Stimulated activated CD4-positive, alpha-beta T cell treated with anti-CD3 and anti-CD28 coated beads, Interleukin-1b, Interleukin-23, amount 100 ng/mL, for 48 hours (primary cell): ENCODE measurements at places on chromosomes 2 and 18.

GRCh38 chr2:29212009-29212408 is 96.8 kb downstream of the CLIP4 start:
- DNase-seq, result no peak

GRCh38 chr18:25494888-25495287 is 142.9 kb upstream of the ZNF521 start:
- DNase-seq, result no peak

- DNase-seq, result no peak
These were observed 71.7 kb downstream of the POLR1A start for GRCh38 chr2:86033751-86034692.

GRCh38 chr18:57469884-57470283 is 34.7 kb downstream of the ONECUT2 start:
- DNase-seq, result no peak

- DNase-seq, result peak; percentile 74
These were observed 166.4 kb downstream of the PDE11A start for GRCh38 chr2:177906041-177906718.

GRCh38 chr2:217016796-217017419 is 157.0 kb upstream of the TNP1 start:
- no peak for DNase-seq

GRCh38 chr2:15050483-15050882 is 418.0 kb downstream of the LRATD1 start:
- DNase-seq, result no peak

- DNase-seq, result no peak
These were observed 17.3 kb downstream of the PDCD1 start for GRCh38 chr2:241841181-241842066.

DNA sequence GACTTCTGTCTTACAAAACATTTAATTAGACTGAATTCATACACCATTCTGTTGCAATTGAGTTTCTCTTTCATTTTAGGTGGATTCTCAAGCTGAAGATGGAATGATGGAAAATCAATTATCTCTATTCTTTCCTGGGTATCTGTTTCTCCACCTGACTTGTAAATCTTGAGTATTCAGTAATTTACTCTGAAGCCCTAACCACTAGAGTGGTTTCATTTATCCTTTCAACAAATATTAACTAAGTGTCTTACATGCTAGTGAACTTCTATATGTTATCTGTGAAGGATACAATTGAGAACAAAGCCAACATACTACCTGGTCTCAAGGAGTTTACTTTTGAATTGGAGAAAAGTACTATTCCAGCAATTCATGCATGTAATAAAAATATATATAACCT is 94.1 kb upstream of the ZNF804A start:
- DNase-seq, result no peak

DNA sequence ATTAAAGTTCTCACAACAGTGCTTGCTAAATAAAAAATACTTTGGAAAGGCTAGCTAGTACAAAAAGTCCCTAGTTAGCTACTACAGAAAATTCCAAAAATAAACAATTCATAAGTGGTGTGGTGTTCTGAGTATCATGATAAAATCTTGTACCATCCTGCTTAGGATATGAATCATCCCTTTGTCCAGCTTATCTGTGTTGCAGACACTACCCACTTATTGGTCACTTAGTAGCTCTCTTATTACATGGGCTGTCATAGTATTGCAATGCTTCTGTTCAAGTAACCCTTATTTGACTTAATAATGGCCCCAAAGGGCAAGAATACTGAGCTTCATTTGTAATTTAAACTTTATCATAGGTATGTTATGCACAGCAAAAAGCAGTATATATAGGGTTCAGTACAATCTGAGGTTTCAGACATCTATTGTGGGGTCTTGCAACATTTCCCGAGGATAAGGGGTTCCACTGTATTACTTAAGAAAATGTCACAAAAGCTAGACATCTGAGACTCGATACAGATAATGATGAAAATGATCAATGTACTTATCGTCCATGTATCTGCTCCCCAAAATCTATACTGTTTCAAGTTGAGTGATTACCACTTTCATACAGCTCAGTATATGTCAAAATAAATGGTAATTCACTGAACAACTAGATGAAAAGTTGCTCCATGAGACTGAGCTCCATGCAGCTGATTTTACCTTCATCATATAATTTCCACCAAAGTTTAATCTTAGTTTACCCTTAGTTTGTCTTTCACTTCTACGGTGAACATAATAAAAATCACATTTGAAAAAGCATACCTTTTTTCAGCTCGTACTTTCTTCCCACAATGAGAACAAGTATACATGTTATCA is 93.8 kb downstream of the C2orf74 start:
- no peak for DNase-seq

GRCh38 chr2:173590276-173590861 is 235.7 kb downstream of the CDCA7 start:
- DNase-seq, result no peak

DNA sequence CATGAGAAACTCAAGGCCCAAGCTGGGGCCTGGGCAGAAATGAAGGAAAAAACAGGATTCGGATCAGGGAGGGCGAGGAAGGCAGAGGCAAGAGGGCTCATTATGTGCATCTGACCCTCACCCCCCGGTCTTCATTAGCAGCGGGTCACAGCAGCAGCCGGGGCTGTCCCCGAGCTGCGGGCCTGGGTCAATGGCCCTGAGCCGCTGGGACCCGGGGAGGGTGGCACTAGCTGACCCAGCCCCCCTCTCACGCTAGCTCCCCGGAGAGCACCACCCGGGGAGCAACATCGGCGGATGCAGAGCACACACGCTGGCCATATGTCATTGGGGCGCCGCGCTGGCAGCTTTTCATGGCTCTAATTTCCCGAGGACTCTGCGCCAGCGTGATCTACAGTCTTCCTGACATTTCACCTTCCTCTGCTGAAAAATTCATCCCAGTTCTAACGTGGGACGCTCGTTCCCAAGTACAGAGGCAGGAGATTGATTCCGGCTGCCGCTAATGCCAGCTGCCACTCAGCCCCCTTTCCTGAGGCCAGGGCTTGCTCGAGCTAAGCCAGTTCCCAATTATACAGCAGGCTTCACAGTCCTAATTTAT is 63.7 kb downstream of the EIPR1 start:
- no peak for DNase-seq

GRCh38 chr2:9310377-9310776 is 103.8 kb downstream of the ASAP2 start:
- DNase-seq, result no peak

DNA sequence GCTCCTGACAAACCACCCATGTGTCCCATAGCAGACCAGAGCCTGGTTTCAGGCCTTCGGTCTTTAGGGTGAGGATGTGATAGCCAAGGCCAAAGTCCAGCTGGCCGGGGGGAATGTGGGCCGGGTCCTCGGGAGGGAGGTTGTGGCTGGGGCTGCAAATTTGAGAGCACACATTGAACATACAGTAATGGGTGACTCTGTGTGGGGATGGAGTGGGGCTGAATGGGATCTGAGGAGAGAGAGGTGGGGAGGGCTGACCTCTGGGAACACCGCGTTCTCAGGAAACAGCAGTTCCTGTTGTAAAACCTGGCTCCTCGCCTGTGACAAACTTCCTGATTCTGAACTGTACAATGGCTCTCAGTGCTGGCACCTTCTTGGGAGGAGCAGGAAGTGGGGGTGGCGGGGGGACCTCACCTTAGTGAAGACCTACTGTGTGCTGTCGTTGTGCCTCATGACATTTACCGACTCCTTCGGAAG is 48.8 kb downstream of the MCFD2 start:
- DNase-seq, result no peak

GRCh38 chr18:498931-499775 is 1.3 kb downstream of the COLEC12 start:
- no peak for DNase-seq

GRCh38 chr2:233448220-233448559 is 93.9 kb downstream of the DGKD start:
- no peak for DNase-seq

GRCh38 chr2:211014376-211014775 is 458.0 kb downstream of the CPS1 start:
- no peak for DNase-seq

DNA sequence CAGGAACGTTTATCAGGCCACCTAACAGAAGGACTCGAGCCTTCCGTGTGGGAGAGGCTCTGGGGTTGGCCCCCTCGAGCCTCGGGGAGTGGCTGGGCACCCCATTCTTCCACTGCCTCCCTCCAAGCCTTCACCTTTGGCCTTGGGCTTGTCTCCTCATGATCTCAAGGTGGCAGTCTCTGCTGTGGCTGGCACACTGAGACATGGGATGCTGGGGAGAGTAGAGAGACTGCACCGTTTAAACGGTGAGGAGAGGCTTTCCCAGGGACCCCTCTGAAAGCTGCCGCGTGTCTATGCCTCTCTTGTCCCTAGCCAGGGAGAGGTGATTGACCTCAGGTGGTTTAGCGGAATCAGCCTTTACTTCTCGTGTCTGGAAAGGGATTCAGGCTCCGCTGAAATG is 71.0 kb downstream of the DCDC2C start:
- no peak for DNase-seq

DNA sequence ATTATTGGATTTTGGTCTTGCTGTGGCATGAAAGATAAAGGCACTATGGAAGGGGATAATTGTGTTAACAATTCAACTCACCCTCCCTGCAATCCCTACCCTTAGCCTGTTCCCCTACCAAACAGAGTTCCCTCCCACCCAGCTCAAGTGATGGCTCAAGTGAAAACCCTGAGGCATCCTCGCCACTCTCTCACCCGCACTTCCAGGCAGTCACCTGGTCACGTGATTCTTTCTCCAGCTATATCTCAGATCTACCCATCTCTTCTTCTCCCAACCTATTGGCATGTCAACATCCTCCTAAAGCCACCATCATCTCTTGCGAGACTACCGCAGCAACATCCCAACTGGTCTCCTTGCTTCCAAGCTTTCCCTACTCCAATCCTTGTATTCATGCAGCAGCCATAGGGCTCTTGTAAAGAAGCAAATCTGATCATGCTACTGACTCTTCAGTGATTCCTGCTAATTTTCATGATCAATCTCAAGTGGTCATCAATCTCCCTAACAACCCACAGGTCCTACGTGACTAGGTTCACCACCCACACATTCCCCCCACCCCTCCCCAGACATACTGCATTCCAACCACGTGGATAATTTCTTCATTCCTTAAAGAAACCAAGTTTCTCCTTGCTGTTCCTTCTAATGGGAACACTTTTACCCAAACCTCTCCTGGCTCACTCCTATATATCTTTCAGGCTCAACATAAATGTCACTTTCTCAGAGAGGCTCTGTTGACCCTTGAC is 66.7 kb downstream of the MBD2 start:
- no peak for DNase-seq

DNA sequence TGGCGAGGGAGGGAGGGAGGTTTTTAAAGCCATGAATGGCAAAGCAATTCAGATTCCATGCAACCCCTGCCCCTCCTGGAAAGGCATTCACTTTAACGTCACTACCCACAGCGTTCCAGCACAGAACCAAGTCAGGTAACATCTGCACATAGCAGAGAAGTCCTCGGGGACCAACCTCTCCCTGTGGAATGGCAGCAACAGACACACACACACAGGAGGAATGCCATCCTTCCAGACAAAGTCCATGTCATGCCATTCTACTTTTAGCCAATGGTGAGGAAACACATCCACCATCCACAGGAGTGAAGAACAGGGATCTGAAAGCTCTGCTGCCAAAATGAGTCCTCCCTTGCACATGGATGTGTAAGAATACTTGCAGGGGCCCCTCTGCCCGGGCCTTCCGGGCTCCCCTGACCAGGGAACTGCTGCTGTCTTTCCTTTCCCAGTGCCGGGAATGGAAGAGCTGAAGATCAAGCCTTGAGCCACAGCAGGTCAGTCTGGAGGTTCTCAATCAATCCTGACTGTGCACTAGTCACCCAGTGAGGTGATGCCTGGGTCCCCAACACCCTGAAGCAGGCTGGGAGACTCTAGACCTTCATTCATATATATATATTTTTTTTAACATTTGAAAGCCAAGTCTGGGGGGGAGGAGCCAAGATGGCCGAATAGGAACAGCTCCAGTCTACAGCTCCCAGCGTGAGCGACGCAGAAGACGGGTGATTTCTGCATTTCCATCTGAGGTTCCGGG is 63.7 kb downstream of the UXS1 start:
- DNase-seq, result no peak

DNA sequence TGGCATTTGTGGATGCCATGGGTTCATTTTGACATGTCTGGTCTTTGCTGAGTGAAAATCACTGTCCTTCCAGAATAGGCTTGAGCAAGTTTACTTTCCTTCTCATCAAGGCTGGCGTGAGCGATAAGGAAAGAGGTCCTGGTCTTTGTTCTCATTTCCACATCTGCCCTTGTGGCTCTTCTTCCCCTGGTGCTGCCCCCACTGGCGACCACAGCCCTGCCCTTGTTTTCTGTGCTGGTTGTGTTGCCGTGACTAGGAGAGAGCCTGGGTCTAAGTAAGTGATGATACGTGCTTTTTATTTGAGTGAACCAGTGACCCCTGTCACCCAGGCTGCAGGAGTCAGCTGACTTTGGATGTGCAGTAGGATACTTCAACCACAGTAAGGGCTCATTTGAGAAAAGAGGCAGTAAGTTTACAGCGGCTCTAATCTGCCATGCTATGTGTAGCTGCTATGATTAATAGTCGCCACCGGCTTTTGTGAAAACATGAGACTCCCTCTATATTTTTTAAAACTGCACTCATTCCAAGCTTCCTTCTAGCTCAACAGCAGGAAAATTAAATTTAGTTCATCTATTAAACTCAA is 441.7 kb downstream of the RNF144A start:
- peak; percentile 6 for DNase-seq

DNA sequence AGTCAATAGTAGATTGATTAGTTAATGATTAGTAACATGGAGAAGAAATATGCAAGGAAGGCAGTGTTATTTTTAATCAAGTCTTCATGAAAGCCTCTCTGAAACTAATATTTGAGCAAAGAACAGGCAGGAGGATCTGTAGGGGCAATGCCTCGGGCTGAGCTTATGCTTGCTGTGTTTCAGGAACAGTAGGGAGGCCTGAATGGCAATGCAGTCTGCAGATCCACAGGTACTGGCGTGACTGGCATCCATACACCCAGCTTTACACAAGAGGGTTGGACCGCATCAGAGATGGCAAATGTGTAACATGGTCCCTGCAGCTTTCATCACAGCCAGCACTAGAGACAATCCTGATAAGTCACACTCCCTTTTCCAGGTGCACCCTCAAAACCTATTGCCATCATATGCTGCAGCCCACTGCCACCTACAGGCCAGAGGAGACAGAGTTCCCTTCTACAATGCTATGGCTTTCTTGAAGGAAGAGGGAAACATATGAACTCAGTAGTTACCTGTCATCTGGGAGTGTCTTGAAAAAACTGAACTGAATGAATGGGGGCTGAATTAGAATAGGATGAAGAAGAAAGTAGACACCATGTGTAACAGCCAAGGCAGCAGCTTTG is 582.4 kb upstream of the RAB6C start:
- DNase-seq, result no peak

- no peak for DNase-seq
These were observed 107.1 kb downstream of the ABCA12 start for GRCh38 chr2:215031321-215031720.
